Stimulated activated CD4-positive, alpha-beta T cell treated with anti-CD3 and anti-CD28 coated beads, Interleukin-15, amount 100 ng/mL, for 1 hour (primary cell): ENCODE measurements at places on chromosomes 2 and 18.

DNA sequence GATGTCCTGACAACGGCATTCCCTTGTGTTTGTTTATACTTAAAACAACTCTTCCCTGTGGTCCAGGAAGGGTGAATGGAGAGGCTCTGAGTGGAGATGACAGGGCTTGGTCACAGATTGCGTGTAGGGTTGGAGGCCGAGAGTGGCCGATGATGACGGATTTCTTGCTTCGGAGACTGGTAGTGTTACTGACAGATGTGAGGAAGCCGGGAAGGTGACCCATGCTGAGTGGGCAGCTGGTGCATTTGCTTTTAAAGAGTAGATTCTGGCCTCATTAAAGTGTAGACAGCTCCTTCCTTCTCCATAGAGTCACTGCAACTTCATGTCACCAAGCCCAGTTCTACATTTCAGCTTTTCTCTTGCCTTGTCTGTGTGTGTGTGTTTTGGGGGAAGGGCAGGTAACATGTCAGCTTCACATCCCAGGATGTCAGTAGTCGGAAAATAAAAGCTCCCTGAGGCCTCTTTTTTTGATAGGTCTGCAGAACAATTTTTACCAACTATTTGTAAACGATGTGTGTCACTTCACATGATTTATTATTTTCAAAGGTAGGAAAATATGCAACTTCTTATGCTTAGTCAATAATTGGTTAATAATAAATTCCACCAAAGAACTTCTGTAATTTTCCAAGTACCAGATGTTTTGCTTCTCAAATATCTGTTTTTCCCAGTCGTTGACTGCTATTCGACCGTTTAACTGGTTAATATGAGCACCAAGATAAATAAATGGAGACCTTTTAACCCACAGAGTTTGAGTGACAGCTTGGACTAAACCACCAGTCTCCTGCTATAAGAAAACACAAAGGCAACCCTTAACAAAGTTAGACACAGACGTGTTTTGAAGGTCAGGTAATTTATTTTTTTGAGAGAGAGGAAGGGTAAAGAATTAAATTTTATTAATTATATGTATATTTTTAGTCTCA, 436.9 kb downstream of the SLC4A3 start:
- DNase-seq: no peak

DNA sequence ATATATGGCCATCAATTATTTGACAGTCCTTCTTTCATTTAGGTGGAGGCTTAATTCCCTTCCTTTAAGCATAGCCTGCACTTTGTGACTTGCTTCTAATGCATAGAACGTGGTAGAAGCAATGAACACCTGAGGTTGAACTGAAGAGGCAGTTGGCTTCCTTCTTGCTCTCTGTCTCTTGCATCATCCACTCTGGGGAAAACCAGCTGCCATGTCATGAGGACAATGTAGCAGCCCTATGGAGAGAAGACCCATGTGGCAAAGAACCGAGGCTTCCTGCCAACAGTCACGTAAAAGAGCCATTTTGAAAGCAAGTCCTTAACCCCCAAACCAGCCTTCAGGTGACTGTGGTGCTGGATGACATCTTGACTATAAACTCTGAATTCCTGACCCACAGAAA, 46.8 kb downstream of the ATOH8 start:
- DNase-seq: no peak

GRCh38 chr2:118053681-118054080, 34.6 kb upstream of the INSIG2 start:
- DNase-seq: no peak

- DNase-seq: no peak
Measured at GRCh38 chr18:23629444-23629946, 33.2 kb downstream of the ANKRD29 start.

DNA sequence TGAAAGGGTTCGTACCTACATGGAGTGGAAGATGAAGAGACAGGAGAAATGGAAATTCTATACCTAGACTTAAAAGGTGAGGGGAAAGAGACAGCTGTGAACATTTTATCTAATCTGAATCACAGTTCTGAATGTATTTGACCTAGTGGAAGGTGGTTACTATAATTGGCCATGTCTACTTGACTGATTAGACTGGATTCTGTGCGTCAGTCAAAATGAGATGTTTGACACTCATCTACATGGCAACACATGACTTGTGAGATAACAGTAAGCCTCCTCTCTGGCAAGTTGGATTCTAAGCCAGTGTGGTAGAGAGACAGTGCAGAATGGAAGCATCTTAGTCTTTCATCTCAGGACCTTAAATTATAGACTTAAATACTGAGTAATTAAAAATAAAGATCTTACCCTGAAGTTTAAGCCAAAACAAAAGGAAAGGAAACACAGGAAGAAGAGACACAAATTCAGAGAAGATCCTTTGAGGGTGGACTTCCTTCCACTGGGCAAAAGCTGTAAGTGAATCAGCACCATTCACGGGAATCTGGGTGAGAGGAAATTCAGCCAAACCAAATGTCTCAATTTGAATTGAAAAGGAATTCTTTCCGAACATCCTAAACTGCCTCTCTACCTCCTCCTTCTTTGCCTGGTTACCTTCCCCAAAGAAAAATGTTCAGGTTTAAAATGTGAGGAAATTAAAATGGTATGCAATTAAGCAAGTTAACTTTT, 121.6 kb downstream of the EHBP1 start:
- DNase-seq: no peak

GRCh38 chr2:142033393-142033792, 97.4 kb downstream of the LRP1B start:
- no peak for DNase-seq

GRCh38 chr2:174546519-174547506, 50.8 kb downstream of the WIPF1 start:
- no peak for DNase-seq

DNA sequence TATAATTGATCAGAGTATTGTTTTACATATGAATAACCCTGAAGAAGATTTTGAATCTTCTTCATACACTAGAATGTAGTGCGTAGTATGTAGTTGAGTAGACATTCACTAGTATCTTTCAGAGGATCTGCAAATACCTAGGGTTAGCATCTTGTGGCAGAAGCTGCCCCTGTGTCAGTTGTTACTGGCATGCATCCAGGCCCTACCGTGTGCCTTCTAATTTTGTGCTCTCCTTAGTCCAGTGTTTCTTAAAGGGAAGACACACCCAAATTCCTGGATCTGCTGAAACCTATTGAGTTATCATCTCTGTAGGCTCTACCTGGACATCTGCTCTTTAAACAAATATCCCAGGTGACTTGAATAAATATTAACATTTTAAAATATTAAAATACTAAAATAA, 99.7 kb upstream of the SERTAD2 start:
- DNase-seq: no peak

GRCh38 chr2:2689306-2689705, 358.2 kb upstream of the MYT1L start:
- DNase-seq: no peak

DNA sequence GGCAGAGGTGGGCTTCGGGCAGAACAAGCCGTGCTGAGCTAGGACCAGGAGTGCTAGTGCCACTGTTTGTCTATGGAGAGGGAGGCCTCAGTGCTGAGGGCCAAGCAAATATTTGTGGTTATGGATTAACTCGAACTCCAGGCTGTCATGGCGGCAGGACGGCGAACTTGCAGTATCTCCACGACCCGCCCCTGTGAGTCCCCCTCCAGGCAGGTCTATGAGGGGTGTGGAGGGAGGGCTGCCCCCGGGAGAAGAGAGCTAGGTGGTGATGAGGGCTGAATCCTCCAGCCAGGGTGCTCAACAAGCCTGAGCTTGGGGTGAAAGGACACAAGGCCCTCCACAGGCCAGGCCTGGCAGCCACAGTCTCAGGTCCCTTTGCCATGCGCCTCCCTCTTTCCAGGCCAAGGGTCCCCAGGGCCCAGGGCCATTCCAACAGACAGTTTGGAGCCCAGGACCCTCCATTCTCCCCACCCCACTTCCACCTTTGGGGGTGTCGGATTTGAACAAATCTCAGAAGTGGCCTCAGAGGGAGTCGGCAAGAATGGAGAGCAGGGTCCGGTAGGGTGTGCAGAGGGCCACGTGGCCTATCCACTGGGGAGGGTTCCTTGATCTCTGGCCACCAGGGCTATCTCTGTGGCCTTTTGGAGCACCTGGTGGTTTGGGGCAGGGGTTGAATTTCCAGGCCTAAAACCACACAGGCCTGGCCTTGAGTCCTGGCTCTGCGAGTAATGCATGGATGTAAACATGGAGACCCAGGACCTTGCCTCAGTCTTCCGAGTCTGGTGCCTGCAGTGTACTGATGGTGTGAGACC, at the start of gene PROC:
Gene PROC (plus strand): TSS at position 128 of the 812 bp plus-strand sequence. CDS start 1,516 bp downstream, outside the sequence.
- DNase-seq: no peak

DNA sequence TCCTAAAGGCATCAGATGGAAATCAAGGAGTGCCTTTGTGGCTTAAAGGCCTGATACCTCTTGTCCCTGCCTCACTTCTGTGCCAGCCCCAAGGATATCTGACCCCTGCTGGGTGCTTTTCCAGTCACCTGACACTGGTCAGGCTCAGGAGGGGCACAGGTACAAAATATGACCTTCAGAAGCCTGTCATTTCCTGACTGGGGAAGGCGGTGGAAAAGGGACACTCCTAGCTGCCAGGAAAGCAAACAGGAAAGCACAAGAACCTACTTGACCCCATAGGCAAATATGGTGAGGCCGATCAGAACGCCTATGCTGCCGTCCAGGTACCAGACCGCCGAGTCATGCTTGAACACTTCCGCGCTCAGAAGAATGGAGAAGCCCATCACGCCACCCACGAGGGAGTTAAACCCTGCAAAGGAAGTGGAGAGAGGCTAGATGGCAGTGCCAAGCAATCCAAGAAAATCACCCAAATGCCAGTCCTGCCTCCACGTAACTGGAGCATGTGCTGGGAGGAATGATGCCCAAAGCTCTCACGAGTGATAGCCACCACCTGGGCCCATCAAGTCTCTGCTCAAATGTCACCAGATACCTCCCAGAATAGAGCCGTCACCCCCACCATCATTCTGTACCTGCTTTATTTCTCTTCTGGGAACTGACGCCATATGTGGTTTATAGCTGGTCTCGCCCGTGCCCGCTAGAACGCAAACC, 204.0 kb downstream of the MGAT5 start:
- no peak for DNase-seq

- DNase-seq: no peak
Measured at GRCh38 chr2:215455958-215456357, 20.1 kb upstream of the FN1 start.

- no peak for DNase-seq
Measured at GRCh38 chr2:45585267-45585861, 25.7 kb downstream of the SRBD1 start.

DNA sequence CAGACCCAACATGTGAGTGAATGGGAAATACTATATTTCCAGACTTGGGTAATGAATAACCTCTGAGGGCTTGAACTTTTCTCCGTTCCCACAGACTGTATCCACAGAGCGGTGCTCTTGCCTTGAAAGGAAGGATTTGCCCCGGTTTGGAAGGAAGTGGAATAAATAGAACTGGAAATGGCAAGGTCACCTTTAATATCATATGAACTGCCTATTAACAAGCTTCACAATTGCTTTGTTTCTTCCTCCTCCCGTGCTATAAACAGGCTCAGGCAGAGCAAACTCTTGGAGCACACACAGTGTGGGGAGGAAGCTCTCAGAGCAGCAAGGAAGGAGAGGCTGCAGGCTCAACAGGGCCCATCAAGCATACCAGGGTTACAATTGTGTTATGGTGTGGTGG, 28.5 kb upstream of the DARS1 start:
- no peak for DNase-seq

DNA sequence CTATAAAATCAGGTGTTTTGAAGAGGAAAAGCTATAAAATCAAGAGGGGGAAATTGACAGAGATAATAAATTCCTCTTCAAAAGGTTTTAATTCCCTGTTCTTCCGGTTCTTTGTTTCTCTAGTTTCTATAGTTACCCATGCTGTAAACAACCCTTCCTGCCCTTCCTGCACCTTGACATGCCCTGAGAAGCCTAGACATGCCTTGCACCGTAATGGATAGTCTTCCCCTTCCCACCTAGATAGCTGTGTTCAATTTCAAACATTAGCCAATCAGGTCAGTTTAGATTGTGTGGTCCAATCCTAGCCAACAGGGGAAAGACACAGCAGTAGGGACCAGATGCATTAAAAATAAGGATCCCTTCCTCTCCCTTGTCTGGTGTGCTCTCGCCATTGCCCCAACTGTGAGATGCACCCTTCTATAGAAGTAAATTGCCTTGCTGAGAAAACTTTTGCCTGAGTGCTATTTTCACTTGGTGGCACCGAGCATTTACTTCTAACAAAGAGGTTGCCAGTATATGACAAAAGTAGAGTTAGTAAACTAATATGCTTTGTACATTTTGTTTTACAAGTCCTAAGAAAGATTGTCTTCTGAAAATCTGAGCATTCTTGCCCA, 27.1 kb downstream of the SULT1C4 start:
- DNase-seq: no peak

- DNase-seq: no peak
Measured at GRCh38 chr2:19357402-19358241, 801 bp downstream of the OSR1 start.
